NK-92 treated with Interleukin-12 subunit alpha and Interleukin-12 subunit beta, amount 100 ng/mL, for 24 hours (cell line): ENCODE measurements at places on chromosomes 3 and 15.

- DNase-seq: no peak
These were observed 15.7 kb downstream of the SUSD5 start for GRCh38 chr3:33202711-33203457.

DNA sequence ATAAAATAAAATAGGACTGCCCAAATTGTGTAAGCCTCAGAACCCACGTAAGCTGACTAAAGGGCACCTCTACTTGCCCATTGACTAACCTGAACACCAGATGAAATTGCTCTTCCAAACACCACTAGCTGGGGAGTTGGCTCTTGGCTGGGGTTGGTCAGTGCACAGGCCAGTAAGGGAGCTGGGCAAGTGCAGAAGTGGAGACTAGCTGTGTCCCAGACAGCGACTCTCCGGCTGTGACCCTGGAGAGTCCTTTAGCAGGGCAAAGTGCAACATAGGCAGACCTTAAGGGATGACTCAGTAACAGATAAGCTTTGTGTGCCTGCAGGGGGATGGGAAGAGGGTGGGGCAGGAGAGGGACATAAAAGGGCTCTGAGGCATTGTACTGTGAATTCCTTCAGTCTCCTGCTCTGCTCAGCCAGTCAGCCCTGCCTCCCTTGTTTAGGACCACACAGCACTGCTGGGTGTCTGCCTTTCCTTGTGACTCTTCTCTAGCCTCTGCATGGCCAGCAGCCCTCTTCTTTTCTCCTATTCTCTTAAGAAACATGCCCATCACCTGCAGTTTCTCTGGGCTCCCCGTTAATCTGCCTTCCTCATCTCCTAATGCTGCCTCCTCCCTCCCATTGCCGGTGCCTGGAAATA, 13.2 kb downstream of the NR1I2 start:
- DNase-seq: no peak

GRCh38 chr3:64093825-64094712, 70.8 kb upstream of the PSMD6 start:
- no peak for DNase-seq

- no peak for DNase-seq
These were observed 297.4 kb downstream of the PLCL2 start for GRCh38 chr3:17182166-17182565.

DNA sequence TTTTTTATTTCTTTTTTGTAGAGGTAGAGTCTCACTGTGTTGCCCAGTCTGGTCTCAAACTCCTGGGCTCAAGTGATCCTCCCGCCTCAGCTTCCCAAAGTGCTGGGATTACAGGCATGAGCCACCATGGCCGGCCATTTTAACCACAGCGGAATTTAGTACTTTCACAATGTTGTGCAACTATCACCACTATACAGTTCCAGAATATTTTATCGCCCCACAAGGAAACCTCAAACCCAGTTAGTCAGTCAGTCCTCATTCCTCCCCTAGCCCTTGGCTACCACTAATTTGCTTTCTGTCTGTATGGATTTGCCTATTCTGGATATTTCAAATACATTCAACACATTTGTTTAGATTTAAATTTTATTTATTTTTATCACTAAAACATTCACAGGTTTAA, 15.5 kb upstream of the HOMER2 start:
- DNase-seq: no peak

DNA sequence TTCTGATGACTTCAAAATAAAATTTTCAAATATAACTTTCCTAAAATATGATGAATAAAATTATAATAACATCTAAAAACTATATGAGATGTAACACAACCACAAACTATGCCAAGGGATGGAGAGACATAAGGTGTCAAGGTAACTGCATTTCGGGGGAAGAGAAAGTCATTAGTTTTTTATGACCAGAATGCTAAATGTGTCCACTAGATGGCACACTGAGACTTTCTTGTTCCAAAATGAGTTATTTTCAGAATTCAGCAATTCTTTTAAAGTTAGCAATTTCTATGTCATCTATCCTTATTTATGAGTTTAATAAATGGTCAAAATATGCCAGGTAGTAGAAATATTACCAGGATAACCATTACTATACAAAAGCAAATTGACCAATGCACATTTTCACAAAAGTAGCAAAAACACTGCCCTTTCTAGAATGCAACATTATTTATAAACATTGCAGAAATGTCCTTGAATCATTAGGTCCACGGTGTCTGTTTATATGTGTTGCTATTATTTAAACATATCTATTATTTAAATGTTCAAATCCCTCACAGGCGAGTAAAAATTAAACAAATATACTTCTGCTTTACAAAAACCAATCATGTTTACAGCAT, 374.2 kb downstream of the PLCL2 start:
- no peak for DNase-seq

DNA sequence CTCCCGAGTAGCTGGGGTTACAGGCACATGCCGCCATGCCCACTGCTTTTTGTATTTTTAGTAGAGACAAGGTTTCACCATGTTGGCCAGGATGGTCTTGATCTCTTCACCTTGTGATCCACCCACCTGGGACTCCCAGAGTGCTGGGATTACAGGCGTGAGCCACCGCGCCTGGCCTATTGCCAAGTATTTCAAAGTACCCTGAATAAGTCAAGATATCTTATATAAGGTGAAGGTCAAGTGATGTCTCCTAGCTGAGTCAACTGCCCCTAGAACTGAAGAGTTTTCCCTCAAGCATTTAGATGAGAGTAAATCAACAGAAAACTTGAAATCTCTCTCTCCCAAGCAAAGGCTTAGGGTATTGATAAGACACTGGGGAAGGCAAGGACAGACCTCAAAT, 63.9 kb downstream of the RPL22L1 start:
- no peak for DNase-seq

GRCh38 chr15:77528290-77528967, 104.3 kb downstream of the LINGO1 start:
- DNase-seq: no peak

- no peak for DNase-seq
These were observed 65.9 kb upstream of the TMEM108 start for GRCh38 chr3:132972333-132972732.

DNA sequence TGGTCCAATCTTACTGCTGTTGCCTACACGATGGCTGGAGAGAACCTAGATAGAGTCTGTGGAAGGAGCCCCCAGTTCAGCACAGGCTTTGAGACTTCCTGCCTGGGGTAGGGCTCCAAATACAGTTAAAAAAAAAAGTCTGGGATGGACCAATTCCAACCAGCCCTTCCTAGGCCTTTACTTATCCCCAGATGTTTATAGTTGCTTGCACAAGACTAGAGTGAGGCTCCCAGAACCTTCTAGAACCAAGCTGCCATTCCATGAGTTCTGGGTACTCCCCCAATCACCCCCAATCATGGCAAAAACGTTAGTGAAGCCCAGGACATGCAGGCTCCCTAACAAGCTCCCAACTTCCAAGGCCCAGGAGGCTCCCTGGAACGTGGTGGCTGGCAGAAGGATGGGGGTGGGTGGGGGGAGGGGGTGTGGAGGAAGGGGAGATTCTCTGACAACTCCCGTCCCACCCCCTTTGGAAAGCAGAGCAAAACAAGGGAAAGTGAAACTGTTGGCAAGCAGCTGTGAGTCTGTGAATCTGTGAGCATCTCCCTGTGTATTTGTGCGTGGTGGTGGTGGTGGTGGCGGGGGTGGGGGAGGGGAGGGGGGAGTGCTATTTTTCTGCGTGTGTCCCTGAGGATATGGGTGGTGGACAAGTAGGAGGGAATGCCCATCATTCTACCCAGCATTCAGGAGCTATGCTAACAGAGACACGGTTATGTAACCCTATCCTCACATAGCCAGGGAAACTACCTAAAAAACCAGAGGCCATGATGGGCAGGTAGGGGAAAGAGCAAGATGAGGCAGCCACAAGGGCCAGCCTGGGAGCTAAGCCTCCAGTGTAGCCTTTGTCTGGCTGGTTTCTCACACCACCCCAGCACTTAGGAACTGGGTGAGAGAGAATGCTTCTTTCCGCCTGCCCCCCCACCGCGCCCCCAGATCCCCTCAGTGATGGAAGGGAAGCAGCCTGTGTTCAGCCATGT, 2.0 kb downstream of the MST1R start:
- DNase-seq: no peak

GRCh38 chr3:179452176-179452564, 900 bp upstream of the GNB4 start:
- no peak for DNase-seq

DNA sequence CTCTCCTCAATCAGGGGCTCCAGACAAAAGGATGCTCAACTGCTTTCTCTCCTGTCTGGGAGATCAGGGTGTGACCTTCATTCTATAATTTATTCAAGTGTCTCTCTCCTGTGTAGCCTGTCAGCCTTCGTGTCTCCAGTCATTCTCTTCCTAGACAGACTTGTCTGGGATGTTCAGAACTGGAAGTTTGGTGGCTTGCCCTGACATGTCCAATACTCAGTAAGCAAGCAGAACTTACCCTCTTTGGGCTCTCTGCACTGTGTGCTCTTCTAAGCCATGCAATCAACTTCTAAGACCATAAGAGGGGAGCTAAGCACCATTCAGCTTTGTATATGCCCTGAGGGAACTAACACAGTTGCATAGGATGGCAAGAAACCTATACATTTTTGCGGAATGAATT, 14.1 kb downstream of the ACKR2 start:
- no peak for DNase-seq

DNA sequence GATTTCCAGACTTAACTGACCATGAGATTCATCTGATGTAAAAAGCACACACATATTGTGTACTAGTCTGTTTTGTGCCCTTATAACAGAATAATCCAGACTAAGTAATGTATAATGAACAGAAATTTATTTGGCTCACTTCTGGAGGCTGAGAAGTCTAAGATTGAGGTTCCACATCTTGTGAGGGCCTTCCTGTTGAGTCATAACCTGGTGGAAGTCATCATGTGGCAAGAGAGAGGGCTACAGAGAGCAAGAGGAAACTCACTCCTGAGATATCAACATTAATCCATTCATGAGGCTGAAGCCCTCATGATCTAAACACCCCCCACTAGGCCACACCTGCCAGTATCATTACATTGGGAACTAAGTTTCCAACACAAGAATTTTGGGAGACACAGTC, 977.6 kb downstream of the MCTP2 start:
- no peak for DNase-seq
